ENCODE measurements at places on chromosomes 2 and 18.

GRCh38 chr2:129734343-129735034 lies 245.0 kb upstream of the RAB6C start:
- no peak for DNase-seq

- no peak for DNase-seq
Measured at GRCh38 chr18:24362757-24363156, 34.9 kb downstream of the OSBPL1A start.

- DNase-seq, result no peak
Measured at GRCh38 chr2:96859681-96860064, 1.9 kb upstream of the ANKRD39 start.

DNA sequence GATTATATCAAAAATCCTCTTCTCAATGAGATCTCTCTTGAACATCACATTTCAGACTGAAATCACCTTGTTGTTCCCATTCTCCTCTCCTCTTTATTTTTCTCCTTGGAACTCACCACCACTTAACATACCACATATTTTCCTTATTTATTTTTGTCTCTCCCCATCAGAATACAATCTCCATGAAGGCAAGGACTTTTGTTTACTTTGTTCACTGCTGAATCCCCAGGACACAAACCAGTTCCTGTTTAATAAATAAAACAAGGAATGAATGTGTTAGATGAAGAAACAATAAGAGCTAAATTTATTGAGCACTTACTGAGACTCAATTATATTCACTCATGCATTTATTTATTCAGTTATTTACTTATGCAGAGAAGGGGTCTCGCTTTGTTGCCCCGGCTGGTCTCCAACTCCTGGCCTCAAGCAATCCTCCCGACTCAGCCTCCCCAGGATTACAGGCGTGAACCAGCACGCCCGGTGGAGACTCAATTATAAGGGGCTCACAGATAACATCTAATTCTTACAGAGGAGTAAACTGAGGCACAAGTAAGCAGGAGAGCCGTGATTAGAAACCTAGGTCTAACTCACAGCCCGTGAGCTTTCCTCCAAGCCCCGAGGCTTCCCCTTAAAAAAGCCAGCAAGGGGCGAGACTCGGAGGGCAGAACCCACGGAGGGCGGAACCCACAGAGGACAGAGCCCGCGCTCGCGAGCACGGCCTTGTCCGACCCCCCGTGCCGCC lies 616 bp upstream of the TAF1B start:
- DNase-seq, result no peak

DNA sequence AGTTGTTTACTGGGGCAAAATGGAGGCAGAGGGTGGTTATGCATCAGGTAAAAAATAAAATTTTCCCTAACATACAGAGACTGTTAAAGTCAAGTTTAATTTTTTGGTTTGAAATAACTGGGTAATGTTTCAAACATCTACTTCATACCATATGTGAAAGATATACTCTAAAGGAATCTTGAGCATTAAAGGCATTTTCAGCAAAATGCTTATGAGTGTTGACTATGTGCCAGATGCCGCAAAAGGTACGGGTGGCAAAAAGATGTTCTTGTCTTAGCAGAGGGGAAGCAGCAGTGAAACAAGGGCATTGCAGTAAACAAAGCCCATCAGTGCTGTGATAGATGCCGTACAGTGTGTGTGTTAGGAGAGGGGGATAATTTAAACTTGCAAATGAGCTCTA lies 263.1 kb upstream of the ID2 start:
- no peak for DNase-seq

DNA sequence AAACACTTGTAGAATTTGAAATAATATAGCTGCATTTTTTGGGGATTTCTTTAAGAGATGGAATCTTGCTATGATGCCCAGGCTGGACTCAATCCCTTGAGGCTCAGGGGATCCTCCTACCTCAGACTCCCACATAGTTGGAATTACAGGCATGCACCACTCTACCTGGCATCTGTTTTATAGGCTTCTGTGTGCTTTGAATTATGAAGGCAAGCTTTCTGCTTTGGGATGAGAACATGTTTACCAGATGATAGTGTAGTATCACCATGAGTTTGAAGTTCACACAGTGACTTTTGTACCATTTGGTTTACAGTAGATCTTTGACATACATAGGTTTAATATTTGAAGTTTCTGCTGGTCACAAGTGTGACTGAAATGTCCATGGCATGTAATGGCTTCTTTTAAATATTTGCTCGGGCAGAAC lies 10.7 kb downstream of the CNOT11 start:
- DNase-seq, result no peak

- DNase-seq, result no peak
Measured at GRCh38 chr2:199310771-199311585, 146.8 kb downstream of the SATB2 start.

GRCh38 chr2:118833716-118834439 lies 13.6 kb downstream of the EN1 start:
- DNase-seq, result peak; percentile 50

GRCh38 chr2:112092286-112093041 lies 37.4 kb downstream of the TMEM87B start:
- no peak for DNase-seq

- DNase-seq, result peak; percentile 11
Measured at GRCh38 chr2:240213476-240214421, 73.3 kb upstream of the OTOS start.

GRCh38 chr2:216504376-216504762 lies 5.7 kb downstream of the RPL37A start:
- no peak for DNase-seq

GRCh38 chr2:45836740-45837139 lies 185.3 kb downstream of the PRKCE start:
- DNase-seq, result no peak

- DNase-seq, result no peak
Measured at GRCh38 chr2:159677654-159678053, 34.7 kb upstream of the MARCHF7 start.

GRCh38 chr18:59685501-59685900 lies 11.7 kb downstream of the CCBE1 start:
- DNase-seq, result no peak

DNA sequence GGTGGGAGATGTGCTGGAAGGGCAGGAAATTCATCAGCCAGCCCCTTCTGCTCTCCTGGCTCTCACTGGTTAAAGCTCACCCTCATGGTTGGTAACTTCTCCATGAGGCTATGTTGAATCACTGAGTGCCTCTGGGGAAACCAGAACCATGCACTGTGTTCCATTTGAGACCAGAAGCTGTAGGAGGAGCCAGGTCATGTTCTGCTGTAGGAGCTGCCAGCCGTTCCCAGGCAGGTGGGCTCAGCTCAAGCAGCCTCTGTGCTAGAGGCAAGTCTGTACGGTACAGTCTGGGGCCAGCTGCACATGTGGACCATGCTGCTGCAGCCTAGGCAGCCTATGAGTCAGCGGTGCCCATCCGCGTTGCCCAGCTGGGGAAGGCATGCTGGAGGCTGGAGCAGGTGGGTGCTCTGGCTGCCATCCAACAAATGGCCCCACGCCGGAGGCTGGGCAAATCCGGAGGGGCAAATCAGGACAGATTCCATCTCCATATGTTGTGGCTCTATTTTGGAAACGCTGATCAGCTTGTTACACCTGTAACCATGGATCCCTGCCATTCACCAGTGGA lies 22.0 kb upstream of the KCNF1 start:
- no peak for DNase-seq

GRCh38 chr2:205352094-205352493 lies 330.2 kb upstream of the NRP2 start:
- DNase-seq, result no peak

All from H9 (cell line).